ENCODE measurements at places on chromosomes 7 and 10.

DNA sequence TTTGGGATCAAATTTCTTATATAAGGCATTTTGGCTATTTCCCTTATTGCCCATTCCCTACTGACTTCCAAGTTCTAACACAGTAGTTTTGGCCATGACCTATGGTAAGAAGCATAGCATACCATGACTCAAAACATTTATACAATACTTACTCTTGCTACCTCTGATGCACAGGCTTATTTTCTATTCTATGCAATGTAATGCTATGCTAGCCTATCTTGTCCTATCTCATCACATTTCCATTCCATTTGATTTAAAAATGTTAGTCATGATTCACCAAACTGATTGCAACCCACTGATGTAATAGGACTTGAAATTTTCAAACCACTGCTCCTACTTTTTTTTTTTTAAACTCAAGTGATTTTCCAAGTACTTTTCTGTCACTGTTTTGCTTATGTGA lies 658.5 kb downstream of the TYW1 start:
- no peak for DNase-seq

DNA sequence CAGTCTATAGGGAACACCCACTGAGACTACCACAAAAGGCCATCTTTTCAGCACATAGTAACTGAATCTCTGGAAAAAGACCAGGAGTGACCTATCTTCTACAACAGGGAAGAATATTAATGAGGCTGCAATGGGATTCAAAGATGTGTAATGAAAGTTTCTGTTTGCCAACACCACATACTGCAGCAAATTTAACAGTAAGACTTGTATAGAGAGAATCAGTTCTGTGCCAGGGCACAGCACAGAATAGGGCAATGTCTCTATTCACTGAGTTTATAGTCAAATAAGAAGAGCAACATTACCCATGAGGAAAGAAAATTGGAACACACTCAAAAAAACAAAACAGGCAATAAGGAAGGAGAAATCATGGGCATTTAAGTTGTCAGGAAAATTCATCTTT lies 91.4 kb upstream of the PTN start:
- no peak for DNase-seq

- no peak for DNase-seq
Measured at GRCh38 chr7:33143996-33144718, 14.8 kb downstream of the BBS9 start.

DNA sequence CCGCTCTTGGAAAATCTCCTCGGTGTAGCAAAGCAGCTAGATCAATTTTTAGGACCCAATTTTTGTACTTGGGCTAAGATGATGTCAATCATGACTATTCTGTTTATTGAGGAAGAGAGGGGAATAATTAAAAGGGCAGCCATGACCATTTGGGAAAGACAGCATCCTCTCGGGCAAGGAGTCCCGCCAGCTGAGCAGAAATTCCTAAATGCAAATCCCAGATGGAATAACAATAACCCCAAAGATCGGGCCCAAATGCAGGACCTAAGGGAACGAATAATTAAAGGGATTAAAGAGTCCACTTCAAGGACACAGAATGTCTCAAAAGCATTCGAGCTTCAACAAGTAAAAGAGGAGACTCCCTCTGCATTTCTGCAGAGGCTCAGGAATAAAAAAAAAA lies 18.7 kb downstream of the COL17A1 start:
- DNase-seq = no peak

GRCh38 chr7:92655346-92655884 lies 65.2 kb upstream of the FAM133B start:
- no peak for DNase-seq

DNA sequence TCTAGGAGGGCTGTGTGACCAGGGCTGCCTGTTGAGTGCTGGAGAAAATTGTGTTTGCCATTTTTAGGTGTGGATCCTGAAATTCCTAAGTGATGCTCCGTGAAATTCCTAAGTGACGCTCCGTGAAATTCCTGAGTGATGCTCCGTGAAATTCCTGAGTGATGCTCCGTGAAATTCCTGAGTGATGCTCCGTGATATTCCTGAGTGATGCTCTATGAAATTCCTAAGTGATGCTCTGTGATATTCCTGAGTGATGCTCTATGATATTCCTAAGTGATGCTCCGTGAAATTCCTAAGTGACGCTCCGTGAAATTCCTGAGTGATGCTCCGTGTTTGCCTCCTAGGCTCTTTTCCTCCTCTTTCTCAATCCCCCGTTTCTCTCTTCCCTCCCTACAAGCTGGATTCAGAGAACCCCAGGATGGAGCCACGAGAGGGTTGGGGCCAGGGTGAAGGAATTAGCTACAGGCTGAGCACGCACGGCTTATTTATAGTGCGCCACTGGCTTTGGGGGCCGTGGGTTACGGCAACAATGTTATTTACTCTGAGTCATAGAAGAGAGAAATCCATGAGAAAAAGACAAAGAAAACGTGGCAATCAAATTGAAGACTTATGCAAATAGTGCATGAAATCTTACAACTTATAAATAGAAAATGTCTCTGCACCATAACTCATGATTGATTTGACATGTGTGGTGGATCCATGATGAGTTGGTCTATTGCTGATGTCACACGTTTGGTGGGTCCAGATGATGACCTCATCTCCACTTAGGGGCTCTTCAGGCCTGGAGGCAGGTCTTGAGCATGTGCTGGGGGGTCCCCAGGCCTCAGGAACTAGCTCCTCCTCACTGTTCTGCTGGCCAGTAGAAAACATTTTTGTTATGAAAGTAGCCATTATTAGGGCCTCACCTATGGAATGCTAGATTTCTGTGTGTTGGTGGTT lies 224.6 kb downstream of the WDR37 start:
- DNase-seq = no peak

- no peak for DNase-seq
Measured at GRCh38 chr7:117116211-117116610, 162.9 kb downstream of the ST7 start.

DNA sequence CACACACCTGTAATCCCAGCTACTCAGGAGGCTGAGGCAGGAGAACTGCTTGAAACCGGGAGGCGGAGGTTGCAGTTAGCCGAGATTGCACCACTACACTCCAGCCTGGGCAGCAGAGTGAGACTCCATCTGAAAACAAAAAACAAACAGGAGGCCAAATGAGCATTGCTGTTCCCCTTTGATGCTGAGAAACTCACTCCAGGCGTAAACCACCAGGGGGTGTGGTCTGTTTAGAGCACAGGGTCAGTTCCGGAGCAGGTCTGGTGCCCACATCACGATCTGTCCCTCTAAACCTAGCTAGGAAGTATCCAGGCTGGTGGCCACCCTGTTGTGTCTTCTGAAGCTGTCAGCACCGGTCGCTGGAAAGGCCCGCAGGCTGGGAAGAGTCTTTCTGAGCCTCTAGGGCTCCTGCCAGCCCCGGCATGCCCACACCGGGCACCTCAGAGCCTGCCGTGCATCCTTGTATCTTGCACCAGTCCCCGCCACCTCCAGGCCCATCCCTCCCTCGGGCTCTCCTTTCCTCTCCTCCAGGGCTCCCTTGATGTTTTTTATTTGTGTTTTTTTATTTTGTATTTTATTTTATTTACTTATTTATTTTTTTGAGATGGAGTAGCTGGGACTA lies 66.3 kb upstream of the SH2B2 start:
- no peak for DNase-seq

DNA sequence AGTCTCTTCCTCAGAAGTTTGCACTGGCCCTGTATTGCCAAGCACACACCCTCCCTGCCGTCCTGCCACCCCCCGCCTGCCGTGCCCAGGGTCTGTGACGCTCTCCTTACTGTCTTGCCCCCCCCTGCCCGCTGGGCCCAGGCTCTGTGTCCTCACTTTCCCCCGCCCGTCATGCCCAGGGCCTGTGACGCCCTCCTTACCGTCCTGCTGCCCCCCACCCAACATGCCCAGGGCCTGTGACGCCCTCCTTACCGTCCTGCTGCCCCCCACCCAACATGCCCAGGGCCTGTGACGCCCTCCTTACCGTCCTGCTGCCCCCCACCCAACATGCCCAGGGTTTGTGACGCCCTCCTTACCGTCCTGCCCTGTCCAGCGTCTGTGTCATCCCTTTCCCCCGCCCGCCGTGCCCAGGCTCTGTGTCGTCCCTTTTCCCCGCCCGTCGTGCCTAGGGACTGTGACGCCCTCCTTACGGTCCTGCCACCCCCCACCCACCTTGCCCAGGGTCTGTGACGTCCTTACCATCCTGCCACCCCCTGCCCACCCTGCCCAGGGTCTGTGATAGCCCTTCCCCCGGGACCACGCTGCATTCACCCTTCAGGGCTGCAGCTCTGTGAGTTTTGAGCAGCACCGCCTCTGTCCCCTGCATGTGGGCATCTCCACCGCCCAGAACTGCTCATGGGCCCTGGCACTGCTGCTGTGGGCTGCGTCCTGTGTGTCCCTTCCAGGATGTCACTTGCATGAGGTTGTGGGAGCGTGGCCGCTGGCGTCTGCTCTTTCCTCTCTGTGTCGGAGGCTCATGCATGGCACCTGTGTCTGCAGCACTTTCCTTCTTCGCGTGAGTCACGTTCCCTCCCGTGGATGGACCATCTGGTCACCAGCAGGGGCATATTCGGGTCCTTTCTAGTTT lies 19.3 kb upstream of the PRKAR1B start:
- no peak for DNase-seq

GRCh38 chr7:150311146-150311545 lies 12.0 kb upstream of the LRRC61 start:
- no peak for DNase-seq

GRCh38 chr7:32262315-32262714 lies 192.1 kb upstream of the PDE1C start:
- no peak for DNase-seq

- no peak for DNase-seq
Measured at GRCh38 chr7:113247198-113247597, 128.8 kb upstream of the SMIM30 start.

DNA sequence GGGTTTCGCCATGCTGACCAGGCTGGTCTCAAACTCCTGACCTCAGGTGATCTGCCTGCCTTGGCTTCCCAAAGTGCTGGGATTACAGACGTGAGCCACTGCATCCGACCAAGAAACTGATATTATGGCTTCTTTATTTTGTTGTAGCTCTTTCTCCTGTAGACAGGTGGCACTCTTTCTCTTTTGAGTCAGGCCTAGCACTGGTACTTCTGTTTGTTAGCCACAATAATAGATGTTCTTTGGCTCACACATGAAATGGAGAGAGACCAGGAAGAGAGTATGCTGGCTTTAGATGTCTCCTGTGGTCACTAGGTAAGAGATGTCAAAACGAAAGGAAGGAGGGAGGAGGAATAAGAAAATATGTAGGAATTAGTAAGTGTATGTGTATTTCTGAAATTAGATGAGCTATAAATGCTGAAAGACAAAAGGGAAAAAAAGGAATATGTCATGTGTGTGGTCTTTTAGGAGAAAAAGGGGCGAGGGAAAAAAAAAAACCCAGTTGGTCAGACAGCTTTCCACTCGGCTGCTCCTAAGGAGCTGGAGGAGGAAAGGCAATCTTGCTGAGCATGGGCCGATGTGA lies 78.7 kb downstream of the CLEC2L start:
- DNase-seq = no peak

DNA sequence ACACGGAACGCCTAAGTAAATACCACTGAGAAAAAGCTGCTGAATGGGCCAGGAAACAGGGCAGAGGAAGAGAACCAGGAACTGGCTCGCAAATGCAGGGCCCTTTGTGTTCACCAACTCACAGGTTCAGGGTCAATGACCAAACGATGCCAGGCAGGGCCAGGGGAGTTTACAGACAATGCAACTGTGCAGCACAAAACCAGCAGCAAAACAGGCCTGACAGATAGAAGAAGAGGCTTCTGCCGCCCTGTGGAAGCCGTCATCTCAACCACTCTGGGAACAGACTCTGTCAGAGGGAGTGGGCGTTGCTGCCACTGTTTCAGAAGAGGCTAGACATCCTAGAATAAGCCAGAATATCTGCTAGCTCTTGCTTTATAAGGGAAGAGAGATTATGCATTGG lies 117.9 kb downstream of the KMT2E start:
- DNase-seq = no peak

DNA sequence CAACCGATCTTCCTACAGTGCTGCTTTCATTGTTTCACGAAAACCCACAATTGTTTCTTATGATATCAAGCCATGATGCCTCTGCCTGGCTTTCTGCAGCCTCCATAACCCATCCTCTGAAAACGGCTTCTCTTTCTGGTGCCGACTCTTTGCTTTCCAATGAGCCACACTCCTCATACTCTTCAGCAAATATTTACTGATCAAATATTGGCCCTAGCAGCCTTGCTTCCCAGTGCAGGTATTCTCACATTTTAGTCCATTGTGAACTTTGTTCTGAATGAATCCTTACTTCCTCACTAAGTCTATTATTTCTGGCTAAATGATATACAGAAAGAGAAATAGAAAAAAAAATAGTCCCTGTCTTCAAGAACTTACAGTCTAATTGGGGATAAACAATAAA lies 35.5 kb downstream of the LAMB1 start:
- DNase-seq = no peak

DNA sequence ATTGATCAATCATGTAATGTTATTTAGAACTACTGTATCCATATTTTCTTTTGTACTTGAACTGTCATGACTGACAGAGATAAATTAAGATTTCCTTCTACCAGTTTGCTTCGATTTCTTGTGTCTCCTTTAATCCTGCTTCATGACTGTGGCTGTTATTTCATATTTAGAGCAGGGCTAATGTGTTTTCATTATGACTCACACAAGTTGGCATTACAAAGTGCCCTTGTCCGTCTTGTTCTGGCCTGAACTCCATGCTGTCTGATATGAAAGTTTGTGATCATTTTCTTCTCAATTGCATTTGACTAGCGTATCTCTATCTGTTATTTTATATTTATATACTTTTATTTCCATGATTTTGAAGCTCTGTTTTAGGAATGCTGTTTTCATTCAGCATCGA lies 344.1 kb upstream of the PRKCQ start:
- DNase-seq = no peak

DNA sequence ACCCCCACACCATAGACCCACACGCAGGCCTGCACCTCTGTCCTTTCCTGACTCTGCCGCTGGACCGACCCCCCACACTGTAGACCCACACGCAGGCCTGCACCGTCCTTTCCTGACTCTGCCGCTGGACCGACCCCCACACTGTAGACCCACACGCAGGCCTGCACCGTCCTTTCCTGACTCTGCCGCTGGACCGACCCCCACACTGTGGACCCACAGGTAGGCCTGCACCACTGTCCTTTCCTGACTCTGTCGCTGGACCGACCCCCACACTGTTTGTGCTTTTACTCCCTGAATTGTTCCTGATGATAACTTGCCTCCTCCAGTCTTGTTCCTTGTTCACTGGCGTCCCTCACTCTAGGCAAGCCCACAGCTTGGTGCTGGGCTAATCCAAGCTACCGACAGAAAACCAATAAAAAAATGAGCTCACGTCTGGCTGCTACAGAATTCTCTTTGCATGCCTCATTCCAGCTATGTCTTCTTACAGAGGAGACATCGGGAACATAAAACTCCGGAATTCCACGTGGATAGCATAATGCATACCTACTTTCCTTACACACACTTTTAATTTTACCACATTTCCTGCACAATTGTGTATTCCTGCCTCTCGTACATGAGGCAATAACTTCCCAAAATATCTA lies 494.3 kb downstream of the PTPRN2 start:
- DNase-seq = no peak

- DNase-seq = no peak
Measured at GRCh38 chr10:32059472-32059871, 3.2 kb upstream of the KIF5B start.

GRCh38 chr10:105950410-105950809 lies 1214.1 kb downstream of the SORCS1 start:
- DNase-seq = peak; percentile 29

All from natural killer cell (primary cell).